ENCODE measurements at places on chromosomes 12 and 14.

DNA sequence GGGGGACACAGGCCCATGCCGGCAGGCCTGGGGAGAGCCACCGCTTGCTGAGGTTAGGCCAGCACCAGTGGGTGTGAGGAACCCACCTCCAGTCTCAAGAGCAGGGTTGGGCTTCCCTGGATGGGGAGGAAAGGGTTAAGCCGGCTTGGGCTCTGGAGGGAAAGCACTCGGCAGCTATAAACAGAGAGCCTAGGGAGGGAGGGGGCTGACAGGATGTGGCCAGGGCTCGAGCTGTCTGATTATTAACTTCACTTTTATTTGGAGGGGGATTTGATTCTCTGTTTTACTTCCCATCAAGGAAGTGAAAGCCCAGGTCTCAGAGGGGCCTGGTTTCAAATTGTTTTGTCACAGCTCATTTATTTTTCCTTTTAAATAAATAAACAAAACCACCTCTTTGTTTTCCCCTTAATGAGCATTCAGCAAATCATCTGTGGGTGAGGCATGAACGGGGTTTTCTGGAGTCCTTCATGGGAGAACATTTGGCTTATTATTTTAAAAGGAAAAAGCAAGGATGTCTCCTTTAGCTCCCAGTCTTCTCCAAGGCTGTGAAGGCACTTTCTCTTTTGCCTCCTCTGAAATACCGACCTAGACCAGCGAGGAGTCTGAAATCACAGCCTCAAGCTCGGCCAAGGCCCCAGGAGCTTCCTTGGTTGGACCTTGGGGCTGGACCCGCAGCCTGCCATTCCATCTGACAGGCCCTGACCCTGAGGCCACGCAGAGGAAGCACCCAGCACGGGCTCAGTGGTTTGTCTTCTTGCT lies 21.9 kb upstream of the ZFP36L1 start:
- DNase-seq, result no peak

DNA sequence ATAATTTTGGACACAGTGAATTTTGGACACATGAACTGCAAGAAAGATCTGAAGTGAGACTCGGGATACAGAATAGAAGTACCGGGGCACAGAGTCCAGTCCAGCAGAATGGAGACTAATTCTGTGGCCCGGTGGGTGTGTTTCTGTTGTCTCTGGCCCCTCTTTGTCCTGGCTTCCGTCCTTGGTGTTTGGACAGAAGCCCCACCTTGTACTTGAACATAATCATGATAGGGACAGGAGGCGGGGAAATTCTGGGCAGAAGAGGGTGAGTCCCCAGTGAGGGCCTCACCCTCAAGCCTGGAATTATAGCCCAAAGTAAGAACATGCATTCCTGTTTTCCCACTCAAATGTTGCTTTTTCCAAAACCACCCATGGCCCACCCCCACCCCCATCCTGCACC lies 39.9 kb downstream of the TNFAIP2 start:
- no peak for DNase-seq

DNA sequence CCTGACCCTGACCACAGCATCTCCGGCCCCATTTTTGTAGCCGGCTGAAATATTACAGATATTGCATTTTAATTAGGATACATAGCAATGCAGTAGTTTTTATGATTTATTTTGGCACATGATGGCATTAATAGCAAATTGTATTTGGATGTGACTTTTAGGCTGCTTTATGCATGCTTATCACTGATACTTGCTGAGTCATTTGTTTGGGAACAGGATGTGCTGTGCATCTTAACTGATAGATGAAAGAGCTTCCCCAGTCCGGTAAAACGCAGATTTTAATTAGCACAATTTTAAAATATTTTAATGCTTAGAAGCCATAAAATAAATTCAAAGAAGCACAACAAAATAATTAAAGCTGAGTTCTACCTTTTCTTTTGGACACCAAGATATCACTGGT lies 90.7 kb downstream of the OTOGL start:
- no peak for DNase-seq

DNA sequence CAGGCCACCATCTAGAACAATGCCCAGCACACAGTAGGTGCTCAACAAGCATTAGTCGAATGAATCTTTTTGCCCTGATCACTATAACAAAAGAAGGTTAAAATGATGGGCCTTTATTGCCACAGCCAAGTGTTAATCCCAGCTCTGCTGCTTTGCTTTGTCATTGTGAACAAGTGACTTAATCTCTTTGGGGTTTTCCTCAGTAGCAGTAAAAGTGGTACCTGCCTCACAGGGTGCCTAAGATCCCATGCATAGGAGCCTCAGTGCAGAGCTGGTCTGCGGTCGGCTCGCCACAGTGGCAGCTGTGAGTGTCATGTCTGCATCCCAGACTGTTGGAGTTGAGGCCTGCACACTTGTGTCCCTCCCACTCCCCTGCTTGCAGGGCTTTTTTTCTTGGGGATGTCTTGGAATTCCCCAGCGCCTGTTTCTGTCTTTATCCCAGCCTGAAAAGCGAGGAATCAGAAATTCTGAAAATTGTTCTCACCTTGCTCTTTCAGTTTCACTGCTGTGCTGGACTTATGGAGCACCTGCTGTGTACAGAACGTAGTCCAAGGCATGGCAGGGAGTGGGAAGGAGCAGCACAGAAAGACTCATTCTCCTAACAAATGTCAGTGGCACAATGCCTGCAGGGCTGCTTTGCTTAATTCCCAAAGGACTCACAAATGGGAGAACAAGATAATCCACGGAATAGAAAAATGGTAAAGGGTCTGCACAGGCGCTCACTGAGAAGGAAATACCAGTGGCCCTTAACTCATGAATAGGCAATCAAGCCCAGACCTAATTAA lies 90.8 kb downstream of the EML1 start:
- DNase-seq, result peak; percentile 44

- DNase-seq, result no peak
Measured at GRCh38 chr12:107081778-107082177, 11.6 kb downstream of the CRY1 start.

DNA sequence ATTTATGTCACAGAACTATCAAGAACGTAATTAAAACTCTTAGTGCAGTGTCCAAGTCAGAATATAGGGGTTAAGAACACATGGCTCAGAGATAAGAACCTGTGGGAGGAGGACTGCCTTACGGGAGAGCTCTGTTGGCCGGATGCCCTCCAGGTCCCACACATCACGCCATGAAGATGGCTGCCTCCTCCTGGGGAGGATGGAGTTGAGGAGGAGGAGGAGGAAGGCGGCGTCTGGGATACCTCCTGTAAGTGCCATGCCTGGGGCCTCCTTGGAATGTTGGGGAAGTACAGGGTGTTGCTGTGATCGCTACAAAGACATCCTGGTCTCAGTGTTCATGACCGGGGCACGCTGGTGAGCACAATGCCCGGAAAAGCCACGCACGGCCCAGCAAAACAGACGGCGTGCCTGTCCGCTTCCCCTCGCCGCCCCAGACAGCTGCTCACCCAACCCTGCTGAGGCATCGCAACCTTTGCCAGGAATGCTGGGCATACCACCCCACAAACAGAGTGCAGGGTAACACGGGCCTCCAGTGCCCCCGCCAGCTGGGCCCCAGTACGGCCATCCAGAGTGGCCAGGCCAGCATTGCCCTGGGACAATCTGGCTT lies 28.7 kb upstream of the CD9 start:
- no peak for DNase-seq

- peak; percentile 10 for DNase-seq
Measured at GRCh38 chr14:105120056-105120455, 48.5 kb downstream of the JAG2 start.

- no peak for DNase-seq
Measured at GRCh38 chr14:92264195-92264594, 58.8 kb upstream of the SLC24A4 start.

DNA sequence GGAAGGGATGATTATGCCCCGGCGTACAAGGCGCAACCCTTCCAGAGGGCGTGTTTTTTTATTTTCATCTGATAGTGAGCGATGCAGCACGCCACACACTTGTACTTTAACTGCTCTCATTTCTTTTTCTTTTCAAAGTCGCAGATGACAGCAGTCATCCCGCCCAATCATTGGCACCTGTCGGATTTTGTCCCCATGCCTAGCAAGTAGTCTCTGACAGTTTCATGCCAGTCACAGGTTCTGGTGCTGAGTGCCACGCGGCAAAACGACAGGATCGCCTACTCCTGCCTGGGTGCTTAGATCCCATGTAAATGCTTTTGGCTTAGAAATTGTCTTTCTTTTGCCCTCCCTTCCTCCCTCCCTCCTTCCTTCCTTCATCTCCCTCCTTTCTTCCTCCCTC lies 117.7 kb downstream of the GLT1D1 start:
- DNase-seq, result no peak

DNA sequence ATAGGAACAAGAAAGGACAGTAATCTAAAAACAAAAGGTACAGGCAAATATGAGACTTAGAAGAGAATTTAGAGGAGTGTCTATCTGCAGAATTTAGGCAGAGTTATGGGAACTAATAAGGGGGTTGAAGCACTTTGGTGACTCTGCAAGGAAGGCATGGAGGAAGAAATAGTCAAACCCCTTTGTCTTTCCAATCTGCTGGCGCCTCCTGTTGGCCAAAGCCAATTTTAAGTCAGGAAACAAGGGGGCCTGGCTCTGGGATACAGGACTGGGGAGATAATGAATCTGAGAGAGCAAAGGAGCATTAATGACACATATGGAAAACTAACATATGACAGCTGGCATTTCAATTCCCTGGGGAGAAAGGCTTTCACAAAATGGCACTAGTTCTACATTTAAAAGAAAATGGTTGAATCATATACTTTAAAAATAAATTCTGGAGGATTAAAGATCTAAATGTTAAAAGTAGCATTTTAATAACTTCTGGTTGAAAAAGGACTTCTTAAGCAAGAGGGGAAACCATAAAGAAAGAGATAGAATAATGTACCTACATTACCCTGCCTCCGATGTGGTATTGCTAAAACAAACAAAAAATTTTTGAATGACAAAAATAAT lies 48.5 kb upstream of the CSRP2 start:
- DNase-seq, result peak; percentile 75

DNA sequence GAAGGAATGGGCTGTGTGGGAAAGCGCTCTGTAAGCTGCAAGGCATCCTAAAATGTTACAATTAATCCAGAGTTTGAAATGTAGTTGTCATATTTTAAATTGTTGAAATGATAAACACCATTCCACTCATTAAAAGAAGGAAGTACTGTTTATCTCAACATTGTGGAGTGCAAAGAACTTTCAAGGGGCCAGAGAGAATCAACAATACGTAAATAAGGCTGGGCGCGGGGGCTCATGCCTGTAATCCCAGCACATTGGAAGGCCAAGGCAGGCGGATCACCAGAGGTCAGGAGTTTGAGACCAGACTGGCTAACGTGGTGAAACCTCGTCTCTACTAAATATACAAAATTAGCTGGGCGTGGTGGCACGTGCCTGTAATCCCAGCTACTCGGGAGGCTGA lies 24.5 kb downstream of the NR1H4 start:
- no peak for DNase-seq

DNA sequence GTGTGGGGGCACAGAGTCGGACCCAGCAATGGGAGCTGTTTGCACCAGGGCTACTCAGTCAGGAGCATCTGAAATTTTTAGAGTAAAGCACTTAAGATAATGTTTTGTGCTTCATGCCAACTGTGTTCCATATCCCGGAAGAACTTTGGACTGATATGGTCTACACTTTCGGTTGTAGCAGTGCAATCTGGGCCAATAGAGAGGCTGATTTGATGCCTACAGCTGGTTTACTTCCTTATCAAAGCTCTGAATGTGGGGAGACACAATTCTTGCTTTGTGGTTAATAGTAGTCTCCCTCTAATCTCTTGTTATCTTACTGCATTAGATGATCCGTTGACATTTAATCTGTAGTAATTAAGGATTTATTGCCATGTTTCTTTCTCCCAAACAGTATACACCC lies 7.8 kb upstream of the VDR start:
- no peak for DNase-seq

DNA sequence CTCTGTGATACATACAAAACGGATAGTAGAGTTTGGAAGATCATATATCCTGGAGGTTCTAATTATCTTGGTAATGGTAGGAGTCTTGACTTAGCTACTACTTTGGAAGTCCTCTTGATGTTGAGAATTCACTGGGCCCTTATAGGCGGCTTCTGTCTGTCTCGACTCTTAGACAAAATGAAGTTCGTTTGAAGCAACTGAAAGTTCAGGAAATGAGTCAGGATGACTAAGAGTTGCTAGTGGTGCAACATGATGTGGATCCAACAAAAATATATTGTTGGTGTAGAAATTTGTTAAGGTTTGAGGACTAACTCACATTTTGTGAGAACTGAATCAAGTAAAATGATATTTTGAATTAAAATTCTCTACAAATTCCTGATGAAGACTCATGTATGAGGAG lies 272.7 kb downstream of the AEBP2 start:
- DNase-seq, result no peak

DNA sequence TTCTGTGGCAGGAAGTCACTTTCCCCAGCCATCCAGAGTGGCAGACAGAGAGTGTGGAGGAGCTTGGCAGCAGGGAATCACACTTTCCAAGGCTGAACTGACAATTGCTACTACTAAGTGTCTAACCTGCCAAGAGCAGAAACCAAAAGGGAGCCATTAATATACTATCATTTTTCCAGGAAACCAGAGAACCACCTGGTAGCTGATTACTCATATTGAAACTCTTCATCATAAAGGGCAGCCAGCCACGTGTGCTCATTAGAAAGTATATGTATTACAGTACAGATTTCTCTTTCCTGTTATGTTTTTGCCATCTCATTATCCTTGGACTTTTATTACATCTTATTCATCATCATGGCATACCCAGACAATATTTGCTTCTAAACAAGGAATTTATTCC lies 374.9 kb downstream of the GXYLT1 start:
- DNase-seq, result no peak

DNA sequence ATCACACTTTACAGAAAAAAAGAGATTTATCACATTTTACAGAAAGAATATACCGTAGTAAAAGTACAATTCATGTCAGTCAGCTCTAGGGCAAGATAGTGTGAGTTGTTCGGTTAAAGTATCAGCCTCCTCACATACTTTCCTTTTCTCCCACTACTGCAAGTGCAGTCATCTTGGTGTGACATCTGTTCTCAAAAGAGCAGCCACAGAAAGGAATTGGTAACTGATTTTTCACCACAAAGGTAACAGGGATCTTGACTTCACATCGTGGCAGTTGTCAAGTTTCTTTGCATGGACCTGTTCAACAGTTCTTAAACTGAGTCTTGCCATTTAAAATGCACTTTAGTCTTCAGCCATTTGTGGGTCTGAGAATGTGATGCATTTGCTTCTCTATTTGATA lies 5.0 kb upstream of the E2F7 start:
- DNase-seq, result no peak

- DNase-seq, result no peak
Measured at GRCh38 chr14:74579447-74580274, 32.4 kb downstream of the LTBP2 start.

DNA sequence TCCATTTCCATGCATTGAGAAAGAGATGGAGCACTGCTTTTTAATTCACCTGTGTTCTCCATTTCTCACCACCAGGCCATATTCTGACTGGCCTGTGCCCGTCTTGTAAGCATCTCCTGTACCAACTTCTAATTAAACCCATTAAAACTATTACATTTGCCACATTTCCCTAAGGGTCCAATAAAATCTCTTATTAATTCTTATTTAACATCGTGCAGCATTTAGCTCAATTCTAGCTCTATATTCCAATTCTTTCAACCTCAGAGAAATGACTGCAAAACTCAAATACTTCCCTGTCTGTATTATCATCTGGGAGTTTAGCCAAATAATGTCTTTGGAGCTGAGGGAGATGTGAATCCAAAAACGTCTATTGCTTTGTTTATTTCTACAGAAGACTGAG lies 495.4 kb upstream of the TMEM132C start:
- DNase-seq, result no peak

Measured in D341Med (cell line).